ENCODE measurements at places on chromosomes 2 and 18.

- no peak for DNase-seq
Measured at GRCh38 chr2:160516547-160517365, 23.1 kb upstream of the RBMS1 start.

DNA sequence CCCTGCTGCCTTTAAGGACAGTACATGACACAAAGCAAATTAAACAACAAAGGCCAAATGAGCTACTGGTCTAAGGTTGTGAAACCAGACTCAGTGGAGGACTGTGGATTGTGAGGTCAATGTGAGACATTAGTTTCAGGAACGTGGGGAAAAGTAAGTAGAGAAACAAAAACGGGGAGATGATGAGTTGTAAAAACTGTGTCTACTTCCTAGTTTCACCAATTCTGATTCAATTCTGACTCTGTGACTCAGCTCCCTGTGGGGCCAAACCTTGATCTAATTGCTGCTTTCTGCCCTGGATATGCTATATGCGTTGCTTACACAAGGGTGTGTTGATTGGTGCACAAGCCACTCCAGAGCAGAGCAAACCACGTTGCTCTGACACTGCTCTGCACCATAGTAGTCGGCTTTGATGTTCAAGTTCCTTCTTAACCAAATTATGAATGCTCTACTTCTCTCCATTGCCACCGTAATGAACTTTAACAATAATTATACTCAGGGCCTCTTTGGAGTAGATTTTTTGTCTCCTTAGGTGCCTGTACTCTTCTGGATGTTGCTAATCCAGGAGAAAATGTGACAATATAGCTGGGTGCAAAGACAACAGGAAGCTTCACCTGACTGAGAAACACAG lies 1640.1 kb upstream of the CELF4 start:
- no peak for DNase-seq

DNA sequence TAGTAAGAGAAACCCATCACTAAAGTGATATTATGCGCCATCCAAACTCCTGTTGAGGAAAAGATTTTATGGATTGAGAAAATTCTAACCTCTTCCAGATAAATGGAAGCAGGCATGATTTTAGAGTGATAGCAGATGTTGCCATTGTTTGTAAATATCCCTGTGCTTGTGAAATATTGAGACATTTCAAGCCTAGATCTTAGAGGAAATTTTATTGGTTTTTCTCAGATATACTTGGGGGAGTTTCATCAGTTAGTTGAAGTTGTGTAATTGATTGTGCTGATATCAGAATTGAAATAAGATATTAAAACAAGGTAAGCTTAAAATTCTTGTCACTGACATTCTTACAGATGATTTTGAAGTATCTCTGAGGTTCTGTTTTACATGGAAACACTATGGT lies 390.9 kb upstream of the FANCL start:
- no peak for DNase-seq

- no peak for DNase-seq
Measured at GRCh38 chr2:239553376-239554000, 152.7 kb upstream of the HDAC4 start.
